CD4-positive, alpha-beta T cell treated with Interleukin-15 for 4 hours (primary cell): ENCODE measurements at places on chromosomes 16 and 17.

GRCh38 chr16:55039931-55040330 is 109.3 kb downstream of the IRX5 start:
- DNase-seq, result no peak

DNA sequence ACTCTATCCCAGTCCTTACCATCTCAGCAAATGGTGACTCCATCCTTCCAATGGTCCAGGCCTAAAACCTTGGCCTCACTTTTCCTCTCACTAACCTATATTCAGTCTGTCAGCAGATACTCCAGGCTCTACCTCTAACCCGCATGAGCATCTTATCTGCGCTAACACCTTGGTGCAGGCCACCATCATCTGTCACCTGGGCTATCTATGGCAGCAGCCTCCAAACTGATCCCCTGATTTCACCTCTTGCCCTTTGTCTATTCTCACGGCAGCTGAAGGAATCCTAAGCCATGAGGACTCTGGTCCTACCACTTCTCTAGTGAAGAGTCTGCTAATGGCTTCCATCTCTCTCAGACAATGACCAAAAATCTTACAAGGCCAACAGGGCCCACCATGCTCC is 57.9 kb upstream of the CCL1 start:
- no peak for DNase-seq

DNA sequence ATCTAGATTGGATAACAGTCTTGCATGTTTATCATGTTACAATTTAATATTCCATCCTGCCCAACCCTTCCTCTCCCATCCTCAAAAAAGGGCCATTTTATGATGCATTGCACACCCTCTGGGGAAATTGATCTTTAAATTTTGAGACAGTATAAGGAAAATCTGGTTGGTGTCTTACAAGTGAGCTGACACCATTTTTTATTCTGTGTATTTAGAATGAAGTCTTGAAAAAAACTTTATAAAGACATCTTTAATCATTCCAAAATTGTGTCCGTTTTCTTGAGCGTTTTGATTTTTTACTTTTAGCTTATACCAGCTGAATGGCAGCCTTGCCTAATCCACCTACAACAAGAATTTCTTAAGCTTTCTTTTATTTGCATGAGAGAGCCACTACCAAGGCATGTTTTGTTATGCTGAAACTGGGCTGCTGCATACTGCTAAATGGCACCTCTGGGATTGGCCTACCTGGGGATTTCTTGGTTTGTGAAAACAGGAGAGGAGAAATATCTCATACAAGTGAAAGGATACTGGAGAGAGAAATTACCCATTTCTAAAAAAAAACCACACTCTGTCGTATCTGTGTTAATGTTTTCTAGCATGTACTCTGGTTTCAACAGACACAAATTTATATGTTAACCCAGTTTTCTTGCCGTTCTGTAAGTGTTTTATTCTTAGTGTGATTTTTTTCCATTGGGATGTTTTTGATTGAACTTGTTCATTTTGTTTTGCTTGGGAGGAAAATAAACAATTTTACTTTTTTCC is 52.2 kb downstream of the TUBD1 start:
- DNase-seq, result peak; percentile 65

DNA sequence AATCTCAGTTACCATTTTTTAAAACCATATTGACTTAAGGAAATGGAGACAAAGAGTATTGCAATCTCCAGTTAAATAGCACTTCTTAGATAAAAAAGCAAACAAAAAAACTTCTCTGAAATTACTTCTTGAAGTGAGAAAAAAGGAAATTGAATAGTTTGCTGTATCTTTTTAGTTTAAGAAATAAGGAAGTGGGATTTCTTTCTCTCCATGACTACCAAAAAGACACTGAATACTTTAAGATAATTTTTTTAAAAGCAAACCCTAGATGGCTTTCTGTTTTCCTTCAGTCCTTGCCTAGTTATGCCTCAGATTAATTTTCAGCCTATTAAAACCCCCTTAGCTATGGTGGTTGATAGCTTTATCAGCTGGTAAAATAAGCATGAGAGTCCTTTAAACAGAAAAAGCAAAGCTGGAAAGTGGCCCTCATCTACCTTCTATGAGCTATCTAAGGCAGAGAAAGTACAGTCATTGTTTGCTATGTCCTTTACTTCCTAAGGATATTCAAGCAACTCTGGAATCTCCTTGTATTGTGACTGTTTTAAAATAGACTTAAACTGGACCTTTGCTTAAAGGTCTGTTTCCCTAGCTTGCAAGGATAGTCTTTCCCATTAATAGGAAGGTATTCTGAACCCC is 28.6 kb downstream of the TPPP3 start:
- no peak for DNase-seq

DNA sequence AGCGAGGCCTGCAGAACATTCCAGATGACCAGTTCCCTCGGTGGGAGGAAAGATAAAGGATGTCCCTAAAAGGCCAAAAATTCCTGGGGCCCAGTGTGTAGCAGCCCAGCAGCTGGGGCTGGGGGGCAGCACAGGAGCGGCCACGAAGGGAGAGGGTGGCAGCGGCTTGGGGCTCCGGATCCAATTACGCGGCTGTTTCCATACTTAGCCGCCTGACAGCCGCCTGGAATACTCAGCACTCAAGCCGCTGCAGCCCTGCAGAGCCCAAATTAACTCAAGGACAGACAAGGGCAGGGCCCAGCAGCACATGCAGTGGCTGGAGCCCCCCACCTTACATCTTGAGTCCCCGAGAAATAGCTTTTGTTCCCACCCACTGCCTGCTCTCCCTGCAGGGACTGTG is 1.3 kb downstream of the SRL start:
- DNase-seq, result no peak

GRCh38 chr16:63737633-63738032 is 1384.2 kb downstream of the CDH11 start:
- no peak for DNase-seq

- no peak for DNase-seq
These were observed 21.4 kb downstream of the PIEZO1 start for GRCh38 chr16:88763502-88764053.

DNA sequence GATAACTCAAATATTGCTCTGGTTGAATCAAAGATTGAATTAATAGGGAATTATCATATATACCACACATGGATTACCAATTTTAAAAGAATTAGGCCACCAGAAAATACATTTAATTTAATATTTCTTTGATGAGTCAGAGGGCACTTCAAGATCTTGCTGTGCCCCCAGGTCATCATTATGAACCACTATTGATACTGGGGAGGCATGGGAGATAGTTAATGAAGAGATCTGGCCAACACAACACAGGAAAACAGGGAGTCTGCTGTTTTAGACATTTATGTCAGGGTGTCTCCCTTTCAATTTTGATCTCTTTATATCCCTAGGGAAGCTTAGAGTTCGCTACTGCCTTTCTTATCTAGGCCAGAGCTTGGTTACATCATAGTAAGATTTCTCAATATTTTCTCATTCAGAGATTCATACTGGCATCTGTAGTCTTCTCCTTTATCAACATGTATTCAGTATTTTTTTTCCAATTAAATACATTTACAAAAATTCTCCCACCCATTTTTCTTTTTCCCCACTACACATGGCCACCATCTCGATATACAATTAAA is 158.3 kb upstream of the ZFHX3 start:
- DNase-seq, result no peak

DNA sequence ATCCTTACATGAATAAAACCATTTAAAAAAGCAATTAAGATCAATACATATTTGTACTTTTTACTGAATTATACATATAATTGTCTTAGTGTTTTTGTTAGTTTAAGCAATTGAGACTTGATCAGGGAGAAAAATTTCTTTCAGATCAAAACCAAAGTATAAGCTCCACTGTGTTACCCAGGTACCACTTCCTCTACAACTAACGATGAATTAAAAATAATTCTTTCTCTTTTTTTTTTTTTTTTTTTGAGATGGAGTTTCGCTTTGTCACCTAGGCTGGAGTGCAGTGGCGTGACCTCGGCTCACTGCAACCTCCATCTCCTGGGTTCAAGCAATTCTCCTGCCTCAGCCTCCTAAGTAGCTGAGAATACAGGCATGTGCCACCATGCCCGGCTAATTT is 6.8 kb downstream of the FBXO47 start:
- DNase-seq, result no peak

DNA sequence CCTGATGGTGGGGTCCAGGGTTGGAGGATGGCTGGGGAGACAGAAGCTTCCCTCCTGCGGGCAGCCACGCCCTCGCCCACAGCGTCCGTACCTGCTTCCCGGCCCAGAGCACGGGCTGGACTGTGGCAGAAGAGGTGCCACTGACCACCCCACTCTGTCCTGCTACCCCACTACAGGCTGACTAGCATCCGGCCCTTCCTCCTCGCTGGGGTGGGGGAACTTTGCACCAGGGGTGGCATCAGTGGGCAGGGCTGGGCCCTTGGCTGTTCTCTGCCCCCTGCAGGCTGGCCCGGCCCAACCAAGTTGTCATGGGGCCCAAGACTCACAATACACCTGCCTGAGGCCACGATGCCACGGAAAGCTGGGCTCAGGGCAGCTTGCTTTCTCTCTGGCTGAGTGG is 73.0 kb downstream of the KLHDC4 start:
- no peak for DNase-seq

DNA sequence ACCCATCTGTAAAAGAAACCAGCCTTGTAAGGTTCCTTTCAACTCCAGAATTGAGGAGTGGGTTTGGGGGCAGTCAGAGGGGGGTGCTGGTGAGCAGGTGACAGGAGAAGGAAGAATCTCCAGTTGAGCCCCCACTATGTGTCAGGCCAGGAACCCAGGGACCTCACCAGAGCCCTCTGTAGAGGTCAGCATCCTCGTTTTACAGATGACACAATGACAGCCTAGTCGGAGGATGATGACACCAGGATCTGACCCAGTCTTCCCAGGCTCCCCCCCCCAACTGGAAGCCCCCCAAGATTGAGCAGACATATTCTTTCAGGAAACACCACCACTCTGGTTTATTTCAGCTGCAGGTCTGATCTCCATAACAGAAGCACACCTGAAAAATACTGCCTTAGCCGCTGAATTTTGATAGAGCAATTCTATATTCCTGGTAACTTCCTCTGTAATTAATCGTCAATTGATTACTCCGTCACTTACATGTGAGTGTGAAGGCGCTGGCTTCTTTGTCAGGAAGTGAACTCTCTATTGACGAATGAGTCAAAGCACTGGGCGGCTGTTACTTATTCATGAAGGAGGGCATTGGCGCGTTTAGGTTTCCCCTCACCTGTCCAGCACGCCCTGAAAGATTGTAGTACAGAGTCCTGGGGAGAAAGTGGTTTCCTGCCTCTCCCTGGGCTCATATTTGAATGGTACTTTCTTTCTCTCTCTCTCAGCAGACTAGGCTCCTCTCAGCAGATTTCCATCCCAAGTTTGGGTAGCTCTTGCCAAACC is 21.2 kb downstream of the SOCS3 start:
- DNase-seq, result peak; percentile 67

GRCh38 chr17:44775838-44776621 is 17.2 kb downstream of the ADAM11 start:
- DNase-seq, result no peak

DNA sequence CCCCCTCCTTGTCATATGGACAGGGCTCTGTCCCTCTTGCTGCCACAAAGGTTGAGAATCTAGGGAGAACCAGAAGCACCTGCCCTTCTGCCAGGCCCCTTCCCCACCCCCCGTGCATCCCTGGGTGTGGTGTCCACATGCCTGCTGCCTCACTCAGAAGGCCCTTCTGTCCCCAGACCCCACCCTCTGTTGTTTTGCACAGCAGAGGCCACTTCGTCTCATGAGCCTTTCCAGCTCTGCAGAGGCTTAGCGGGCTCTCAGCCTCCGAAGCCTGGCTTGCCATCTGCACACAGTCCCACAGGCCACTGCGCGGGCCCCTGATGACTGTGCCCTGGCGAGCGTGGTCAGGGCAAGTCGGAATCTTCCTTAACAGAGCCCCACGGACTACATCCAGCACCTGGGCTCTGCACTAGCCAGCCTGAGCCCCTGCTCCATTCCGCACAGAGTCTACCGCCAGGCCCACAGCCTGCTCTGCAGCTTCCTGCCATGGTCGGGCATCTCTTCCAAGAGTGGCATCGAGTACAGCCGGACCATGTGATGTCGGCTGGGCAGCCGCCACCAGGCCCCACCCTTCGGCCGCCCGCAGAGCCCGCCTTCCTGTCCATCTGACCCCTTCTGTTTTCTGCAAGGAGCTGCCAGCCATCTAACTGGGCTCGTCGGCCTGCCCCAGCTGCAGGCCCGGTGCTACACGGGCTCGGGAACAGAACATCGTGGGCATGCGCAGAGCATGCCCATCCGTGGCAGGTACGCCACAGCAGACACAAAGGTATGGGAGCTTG is 10.8 kb downstream of the C16orf90 start:
- no peak for DNase-seq

DNA sequence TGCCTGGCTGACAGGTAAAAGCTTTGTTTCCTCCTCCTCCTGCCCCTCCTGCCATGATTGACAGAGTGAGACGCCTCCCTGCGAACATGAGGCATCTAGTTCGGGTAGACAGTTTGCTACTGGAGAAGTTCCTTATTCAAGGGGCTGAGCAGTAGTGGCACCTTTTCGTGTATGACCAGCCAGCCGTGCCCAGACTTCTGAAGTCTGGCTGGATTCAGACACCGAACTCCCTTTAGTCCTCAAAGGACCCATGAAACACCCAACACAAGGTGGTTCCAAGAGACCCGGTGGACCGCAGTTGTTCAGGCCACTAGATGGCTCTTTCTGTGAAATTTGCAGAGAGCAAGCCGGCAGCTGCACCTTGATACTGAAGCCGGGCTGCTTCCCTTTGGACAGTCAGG is 192.8 kb downstream of the XYLT1 start:
- DNase-seq, result no peak

DNA sequence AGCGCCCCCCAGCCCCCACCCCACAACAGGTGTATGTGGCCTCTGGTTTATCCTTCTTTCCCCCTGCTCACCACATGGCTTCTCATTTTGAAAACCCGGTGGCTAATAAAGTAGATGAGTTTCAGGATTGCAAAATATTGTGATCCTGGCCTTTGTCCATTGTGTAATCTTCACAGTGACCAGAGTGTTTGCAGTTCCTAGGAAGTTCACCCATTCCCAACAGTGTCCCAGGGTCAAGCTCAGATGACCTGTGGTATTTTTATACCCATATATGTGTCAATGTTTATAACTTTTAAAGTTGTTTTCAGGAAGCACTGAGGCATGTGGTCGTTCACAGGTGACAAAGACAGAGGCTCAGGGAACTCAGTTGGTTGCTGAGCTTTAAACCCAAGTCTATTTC is 721.9 kb downstream of the WWOX start:
- no peak for DNase-seq

DNA sequence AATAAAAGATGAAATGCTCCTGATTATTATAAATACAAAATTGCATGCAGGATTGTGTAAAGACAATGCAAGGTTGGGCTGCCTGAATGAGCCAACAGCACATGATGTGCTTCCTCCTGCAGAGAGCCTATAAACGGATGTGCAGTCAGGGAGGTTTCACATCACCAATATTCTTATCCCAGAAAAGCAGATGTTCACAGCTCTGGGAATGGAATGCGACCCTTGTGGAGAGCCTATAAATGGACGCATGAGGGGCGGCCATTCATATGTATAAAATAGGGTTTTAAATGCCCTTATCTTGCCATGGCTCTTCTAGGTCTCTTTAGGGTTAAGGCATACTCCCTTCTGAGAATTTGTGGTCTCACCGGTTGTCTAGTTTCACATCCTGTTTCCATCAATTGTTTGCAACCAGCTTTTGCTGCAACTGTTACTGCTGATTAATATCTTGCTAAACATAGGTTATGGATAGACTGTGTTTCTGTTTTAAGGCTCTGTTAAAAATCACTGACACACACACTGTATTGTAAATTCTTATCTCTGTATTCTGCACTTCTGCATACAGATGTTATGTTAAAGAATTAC is 31.9 kb downstream of the SLFN11 start:
- peak; percentile 66 for DNase-seq
